ENCODE measurements at places on chromosomes 3 and 15.

GRCh38 chr15:66746231-66746605 is 44.2 kb downstream of the SMAD6 start:
- no peak for DNase-seq

GRCh38 chr3:168341956-168342936 is 246.5 kb upstream of the GOLIM4 start:
- no peak for DNase-seq

GRCh38 chr3:157786211-157786610 is 283.0 kb upstream of the VEPH1 start:
- no peak for DNase-seq

DNA sequence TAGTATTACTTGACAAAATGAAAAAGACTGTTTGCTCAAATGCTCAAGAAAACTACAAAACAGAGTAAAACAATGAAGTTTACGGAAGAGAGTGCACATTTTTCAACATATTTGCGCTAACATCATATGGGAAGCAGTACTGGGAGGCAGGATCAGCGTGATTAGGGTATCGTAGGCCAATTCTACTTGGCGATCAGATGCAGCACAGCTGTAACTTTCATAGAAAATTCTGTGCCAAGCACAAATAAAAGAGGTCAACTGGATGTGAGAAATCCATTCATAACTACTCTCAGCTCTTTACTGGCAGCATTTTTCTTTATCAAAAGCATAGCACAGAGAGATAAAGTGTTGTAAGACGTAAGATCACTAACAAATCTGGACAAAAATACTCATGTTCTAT is 1196.3 kb upstream of the GBE1 start:
- DNase-seq: no peak

DNA sequence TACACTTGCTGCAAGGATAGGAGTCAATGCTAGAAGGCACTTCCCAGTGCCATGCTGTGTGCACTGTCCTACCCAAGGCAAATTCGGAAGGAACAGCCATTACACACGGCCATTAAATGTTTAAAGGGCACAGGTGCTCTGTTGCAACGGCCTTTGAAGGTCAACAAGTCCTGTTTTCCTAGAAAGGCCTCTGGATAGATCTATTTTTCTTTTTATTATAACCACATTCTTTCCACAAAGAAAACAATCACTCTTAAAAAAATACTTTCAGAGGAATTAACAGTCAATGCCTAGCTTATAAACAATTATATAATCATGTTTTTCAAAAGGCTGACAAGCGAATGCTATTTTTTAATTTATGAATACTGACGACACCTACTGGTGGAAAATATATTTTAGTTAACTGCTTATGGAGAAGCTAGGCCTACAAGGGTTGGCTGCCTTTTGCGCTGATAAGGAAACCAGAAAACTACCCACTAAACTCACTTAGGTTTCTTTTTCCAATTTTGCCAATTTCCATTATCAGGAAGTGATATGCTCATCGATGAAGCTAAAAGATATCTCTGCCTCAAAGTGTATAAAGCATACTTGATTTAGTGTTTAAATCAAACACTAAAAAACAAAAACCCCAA is 2.4 kb downstream of the ARHGEF3 start:
- no peak for DNase-seq

DNA sequence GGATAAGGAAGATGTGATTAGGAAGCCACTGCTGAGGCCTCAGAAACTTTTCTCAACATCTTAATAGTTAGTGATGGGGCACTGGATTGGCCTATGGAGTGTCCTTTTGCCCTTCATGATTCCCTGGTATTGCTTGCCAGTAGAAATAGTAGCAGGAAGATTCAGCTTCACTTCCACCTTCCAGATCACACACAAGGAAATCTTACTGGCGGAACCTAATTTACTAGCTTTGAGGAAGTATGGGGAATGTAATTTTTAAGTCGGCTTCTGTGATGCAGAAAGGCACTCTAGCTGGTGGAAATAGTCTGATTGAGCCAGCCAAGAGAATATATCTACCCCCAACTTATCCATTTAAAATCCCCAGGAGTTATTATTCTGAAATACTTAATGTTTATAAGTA is 46.5 kb downstream of the LPP start:
- no peak for DNase-seq

DNA sequence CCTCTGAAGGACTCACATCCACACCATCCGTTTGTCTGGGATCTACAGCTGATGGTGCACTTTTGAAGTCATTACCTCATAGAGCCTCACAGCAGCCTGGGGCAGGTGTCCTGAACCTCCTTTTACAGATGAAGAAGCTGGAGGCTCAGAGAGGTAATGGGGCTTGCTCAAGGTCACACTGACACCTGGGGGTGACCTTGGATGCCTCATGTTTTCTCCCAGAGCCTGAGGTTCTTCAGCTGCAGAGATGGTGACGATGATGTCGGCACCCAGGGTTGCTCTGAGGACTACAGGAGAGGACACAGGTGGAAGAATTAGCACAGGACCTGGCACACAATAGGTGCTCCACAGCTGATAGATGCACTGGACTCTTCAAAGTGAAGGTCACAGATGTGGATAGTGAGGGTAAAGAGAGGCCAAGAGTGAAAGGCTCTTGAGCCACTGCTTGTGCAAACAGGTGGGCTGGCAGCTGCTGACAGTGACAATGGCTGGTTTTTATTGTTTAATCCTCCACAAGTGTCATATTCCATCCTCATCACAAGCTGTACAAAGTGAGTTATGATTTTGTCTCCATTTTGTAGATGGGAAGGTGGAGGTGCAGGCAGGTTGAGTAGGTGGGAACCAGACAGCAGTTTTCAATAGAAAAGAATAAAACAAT is 17.4 kb upstream of the ATP2B2 start:
- peak; percentile 7 for DNase-seq

DNA sequence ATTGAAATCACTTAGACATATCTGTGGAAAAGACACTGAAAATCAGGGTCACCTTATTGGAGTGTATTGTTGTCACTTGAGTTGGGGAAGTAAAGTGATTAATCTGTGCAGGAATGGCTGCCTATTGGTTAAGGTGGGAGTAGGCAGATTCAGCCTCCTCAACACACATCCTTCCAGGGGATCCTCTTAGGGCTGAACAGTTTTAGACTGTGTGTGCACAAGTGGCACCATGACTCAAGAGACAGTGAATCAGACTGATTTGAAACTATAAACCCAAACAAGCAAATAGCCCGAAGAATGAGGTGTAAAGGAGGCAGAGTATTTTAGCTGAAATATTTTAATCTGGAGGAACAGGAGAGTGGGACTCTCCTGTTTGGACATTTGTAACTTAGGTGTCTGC is 4.9 kb downstream of the ABHD17C start:
- DNase-seq: no peak

- no peak for DNase-seq
Observed at GRCh38 chr3:194284351-194284750, 66.8 kb downstream of the CPN2 start.

DNA sequence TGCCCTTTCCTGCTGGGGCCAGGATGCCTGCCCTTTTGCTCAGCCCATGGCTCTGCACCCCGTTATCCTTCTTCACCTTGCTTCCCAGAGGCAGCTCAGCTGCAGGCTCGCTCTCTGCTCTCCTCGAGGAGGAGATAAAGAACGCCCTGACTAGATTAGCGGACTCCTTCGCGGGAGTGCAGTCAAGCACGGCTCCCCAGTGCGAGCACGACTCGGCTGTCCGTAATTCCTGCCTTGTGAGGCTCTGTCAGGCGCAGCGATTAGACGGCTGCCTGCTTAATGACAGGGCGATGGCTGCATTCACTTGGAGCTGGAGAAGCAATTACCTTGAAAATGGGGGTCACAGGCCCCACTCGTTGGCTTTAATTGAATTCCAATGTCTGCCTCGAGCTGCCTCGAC is 25.9 kb downstream of the TLE3 start:
- no peak for DNase-seq

GRCh38 chr3:127377801-127378655 is 90.2 kb upstream of the PRR20G start:
- DNase-seq: no peak

- no peak for DNase-seq
Observed at GRCh38 chr15:42621996-42622925, 46.9 kb downstream of the STARD9 start.

DNA sequence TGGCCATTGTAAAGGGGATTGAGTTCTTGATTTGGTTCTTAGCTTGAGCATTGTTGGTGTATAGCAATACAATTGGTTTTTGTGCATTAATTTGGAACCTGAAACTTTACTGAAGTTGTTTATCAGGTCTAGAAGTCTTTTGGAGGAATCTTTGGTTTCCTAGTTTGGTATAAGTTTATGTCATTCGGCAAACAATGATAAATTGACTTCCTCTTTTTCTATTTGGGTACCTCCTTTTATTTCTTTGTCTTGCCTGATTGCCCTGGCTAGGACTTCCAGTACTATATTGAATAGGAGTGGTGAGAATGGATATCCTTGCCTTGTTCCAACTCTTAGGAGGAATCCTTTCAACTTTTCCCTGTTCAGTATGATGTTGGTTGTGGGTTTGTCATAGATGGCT is 32.1 kb downstream of the SPESP1 start:
- no peak for DNase-seq

GRCh38 chr3:52188556-52188955 is 9.4 kb upstream of the ALAS1 start:
- DNase-seq: no peak

GRCh38 chr3:141305436-141305835 is 62.9 kb upstream of the ZBTB38 start:
- DNase-seq: no peak

GRCh38 chr3:8488877-8489276 is 12.7 kb upstream of the LMCD1 start:
- no peak for DNase-seq

DNA sequence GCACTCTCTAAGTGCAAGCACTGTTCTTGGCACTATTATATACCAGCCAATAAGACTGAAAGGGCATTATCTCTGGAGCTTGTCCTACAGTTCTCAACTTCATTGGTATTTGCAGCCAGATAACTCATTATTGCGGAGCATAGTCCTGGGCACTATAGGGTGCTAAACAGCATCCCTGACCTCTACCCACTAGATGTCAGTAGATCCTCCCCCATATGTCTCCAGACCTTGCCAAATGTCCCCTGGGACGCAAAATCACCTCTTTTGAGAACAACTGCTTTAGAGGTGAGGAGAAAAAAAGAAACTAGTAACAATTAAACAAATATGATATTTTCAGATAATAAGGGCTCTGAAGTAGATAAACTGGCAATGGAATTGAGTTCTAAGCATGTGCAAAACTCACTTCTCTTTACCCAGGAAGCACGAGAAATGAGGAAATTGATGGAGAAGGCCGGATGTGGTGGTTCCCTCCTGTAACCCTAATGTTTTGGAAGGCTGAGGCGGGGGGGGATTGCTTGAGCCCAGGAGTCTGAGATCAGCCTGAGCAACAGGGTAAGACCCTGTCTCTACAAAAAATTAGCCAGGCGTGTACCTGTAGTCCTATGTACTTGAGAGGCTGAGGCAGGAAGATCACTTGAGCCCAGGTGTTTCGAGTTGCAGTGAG is 61.4 kb downstream of the FRMD4B start:
- no peak for DNase-seq

DNA sequence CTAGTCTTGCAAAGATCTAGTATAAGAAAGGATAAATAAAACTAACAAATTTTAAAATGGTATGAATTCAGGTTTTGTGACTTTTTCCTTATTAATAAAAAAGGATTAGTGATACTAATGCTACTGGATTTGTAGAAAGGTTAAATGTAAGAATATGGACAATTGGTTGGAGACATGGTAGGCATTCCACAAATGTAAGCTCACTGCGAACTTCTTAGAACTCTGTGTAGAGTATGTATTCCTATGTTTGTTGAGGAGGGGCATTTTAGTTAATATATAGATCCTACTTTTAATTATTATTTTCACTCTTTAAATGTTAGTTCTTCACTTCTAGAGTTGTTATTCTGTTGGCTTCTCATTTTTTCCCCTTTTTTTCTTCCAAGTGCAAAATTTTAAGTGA is 414.3 kb downstream of the RBMS3 start:
- no peak for DNase-seq

GRCh38 chr15:90921887-90922286 is 10.5 kb downstream of the HDDC3 start:
- no peak for DNase-seq

- DNase-seq: no peak
Observed at GRCh38 chr3:27666708-27667107, 55.4 kb downstream of the EOMES start.

GRCh38 chr3:122671553-122671952 is 9.1 kb upstream of the PARP14 start:
- no peak for DNase-seq

- no peak for DNase-seq
Observed at GRCh38 chr3:43894176-43895049, 203.7 kb downstream of the ABHD5 start.

- no peak for DNase-seq
Observed at GRCh38 chr3:98188545-98188944, 22.0 kb downstream of the OR5H15 start.

GRCh38 chr3:123789160-123789559 is 95.0 kb downstream of the MYLK start:
- DNase-seq: no peak

DNA sequence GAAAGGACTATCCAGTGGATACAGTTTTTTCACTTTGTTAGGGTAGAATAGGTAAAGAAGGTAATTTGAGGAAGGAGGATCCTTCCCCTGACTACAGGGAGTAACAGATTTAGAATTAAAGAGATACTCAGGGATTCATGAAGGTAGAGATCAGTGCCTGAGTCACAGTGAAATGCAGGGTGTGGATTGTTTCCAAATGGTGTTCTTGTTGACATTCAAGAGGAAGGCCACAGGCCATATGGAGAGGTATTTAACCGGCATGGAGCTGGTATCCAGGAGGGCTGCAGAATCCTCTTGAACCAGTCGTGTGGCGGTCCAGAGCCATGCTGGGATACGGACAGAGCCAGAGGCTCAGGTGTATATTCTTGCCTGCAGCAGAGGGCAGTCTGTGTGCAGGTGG is 28.2 kb downstream of the GYG1 start:
- DNase-seq: no peak

- DNase-seq: no peak
Observed at GRCh38 chr15:94670438-94671034, 439.2 kb downstream of the MCTP2 start.

- no peak for DNase-seq
Observed at GRCh38 chr3:46670891-46671427, 22.5 kb downstream of the ALS2CL start.

DNA sequence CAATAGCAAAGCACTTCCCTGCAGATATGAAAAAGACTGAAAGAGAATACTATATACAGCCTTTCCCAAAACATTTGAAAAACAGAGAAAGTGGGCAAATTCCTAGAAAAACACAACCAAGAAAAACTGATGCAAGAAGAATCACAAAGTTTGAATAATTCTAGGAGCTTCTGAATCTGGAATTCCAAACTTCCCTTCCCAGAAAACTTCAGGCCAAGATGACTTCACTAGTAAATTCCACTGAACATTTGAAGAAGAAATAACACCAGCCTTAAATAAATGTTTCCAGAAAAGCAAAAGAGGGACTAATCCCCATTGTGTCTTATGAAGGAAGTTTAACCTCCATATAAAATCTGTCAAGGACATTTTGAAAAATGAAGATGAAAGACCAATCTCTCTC is 15.8 kb upstream of the NSMCE3 start:
- DNase-seq: no peak

GRCh38 chr15:58707397-58707796 is 42.1 kb downstream of the ADAM10 start:
- DNase-seq: no peak

All from activated CD4-positive, alpha-beta T cell treated with anti-CD3 and anti-CD28 coated beads for 1 hour (primary cell).